ENCODE measurements at places on chromosomes 5 and 9.

- no peak for DNase-seq
Measured at GRCh38 chr5:95449460-95449859, 58.3 kb downstream of the FAM81B start.

DNA sequence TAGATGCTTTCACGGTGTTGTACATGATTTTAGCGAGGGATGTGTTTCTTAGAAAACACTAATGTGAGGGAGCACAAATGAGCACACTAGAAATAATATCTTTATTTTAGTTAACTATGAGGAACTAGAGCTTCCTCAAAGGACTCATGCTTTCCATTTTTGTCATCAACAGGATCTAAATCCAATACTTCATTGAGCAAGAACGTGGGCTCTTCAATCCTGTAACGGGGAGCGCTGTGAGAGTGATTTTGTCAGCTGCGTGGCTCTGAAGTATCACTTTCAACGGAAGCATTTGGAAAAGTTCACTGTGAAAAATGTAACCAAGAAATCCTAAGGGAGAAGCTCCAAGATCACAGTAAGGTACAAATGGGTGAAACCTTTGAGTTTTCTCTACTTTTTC, 93.2 kb downstream of the LIX1 start:
- DNase-seq: no peak

GRCh38 chr5:89289604-89290003, 406.6 kb upstream of the MEF2C start:
- DNase-seq: no peak

DNA sequence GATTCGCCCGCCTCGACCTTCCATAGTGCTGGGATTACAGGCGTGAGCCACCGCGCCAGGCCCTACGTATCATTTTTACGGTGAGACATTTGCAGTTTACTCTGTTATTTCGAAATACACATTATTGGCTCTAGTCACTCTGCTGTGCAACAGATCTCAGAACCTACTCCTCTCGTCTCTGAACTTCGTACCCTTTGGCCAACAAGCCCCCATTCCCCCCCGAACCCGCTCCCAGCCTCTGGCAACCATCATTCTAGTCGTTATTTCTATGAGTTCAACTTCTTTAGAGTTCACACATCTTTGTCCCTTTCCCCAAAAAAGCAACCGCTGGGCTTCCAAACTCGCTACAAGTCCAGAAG, 735 bp downstream of the PTGR1 start:
- DNase-seq: no peak

DNA sequence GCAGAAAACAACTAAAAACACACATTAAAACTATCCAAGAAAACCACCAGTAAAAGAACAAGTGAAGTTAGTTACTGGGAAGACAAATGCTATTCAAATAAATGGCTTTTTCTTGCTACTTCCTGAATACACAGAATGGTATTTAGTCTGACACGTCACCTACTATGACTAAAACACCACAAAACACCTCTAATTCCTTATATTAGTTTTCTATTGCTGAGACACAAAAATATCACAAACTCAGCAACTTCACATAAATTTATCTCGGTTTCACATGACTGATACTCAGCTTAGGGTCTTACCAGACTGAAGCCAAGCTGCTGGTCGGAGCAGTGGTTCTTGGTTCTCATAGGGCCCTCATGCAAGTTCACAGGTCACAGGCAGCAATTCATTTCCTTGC, 5.4 kb downstream of the DMAC1 start:
- no peak for DNase-seq

GRCh38 chr5:76978869-76979268, 26.0 kb downstream of the CRHBP start:
- DNase-seq: no peak
